Sciatic nerve (tissue), 2 donors: ENCODE measurements at places on chromosomes 4 and X. TPM values are rescaled to one million over a fixed set of nuclear protein-coding genes. Genes with fewer than 3 reads are reported as not detected.

DNA sequence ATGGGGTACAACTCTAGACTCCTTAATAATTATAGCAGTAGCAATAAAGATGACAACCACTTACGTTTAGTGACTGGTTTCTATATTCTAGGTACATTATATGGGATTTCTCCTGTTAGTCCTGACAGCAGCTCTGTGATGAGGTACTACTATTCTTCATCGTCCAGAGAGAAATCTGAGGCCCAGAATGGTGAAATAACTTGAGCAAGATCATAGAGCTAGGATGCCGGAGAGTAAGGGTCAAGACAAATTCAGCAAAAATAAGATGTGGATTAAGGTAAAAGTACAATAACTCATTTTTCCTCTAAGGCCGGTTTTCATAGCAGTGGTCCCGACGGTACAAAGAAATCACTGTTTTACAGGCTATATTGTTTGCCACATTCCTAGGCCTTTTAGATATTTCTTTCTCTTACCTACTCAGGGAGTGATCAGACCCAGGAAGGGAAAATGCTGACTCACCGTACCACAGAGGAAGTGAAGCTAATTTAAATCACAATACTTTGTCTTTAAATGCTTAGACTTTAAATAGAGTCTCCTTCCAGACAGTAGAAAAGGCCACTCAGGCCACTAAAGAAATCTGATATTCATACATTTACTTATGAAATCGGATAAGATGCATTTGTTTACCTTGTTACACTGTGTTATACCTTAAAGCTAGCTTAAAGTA is 2023.0 kb upstream of the AGA start:
- DNase-seq = no peak

GRCh38 chr4:184163813-184164212 is 53.9 kb downstream of the ENPP6 start:
- no peak for DNase-seq

GRCh38 chr4:118921786-118922185 is 33.1 kb downstream of the SYNPO2 start:
- no peak for DNase-seq

SLC2A9 gene
- total RNA-seq = 7.4 TPM

NOX1 gene
- not detected for total RNA-seq

RHOXF2B gene
- not detected for total RNA-seq
